Stimulated activated CD8-positive, alpha-beta memory T cell treated with anti-CD3 and anti-CD28 coated beads, Interleukin-15, amount 100 ng/mL, for 4 hours (primary cell): ENCODE measurements at places on chromosomes 11 and 22.

- no peak for DNase-seq
Observed at GRCh38 chr11:12179531-12179930, 69.1 kb downstream of the MICAL2 start.

- no peak for DNase-seq
Observed at GRCh38 chr11:31656051-31656450, 146.5 kb downstream of the ELP4 start.

- DNase-seq: no peak
Observed at GRCh38 chr11:132154781-132155180, 784.4 kb downstream of the NTM start.

DNA sequence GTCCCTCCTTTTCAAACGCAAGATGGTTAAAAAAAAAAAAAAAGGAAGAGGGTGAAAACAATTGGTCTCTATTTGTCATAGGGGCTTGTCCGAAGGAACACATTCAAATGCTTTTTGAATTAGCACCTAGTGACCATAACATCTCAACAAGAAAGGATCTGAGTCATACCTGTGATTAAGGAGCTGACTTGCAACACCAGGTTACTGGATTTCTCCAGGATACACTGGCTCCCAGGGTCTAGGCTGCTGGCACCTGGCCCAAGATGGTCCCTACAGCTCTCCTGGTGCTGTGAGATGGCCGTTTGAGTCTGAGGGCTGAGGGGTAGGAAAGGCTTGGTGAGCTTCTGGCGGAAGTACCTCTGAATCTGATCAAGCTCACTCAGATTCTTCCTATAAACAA lies 28.4 kb upstream of the UCP3 start:
- no peak for DNase-seq

DNA sequence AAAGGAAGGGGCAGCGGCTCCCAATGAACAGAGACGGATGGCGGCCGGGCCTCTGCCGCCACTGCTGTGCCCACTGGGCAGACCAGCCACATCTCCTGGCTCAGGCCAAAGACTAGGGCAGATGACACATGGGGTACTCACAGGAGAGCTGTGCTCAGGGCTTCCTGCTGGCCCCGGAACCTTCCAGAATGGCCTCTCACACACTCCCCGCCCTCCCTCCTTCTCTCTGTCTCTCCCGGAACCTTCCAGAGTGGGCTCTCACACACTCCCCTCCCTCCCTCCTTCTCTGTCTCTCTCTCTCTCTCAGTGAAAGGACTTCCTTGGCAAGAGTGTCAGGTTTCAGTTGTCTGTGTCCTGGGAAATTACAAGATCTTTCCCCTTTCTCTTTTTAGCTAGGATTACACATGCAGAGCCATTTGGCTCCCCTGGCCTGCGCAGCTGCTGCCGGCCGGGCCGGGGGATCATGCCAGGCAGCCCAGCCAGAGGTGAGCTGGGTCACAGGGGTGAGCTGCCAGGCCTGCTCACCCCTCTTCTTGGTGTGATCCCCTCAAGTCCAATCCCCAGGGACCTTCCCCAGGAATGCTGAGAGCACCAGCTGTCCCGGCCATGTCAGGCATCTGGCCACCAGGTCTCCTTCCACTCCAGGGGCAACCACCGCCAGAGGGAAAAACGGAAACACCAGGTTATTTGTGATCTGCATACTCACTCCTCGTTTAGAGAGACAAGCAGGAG lies 45.3 kb upstream of the ADA2 start:
- no peak for DNase-seq

DNA sequence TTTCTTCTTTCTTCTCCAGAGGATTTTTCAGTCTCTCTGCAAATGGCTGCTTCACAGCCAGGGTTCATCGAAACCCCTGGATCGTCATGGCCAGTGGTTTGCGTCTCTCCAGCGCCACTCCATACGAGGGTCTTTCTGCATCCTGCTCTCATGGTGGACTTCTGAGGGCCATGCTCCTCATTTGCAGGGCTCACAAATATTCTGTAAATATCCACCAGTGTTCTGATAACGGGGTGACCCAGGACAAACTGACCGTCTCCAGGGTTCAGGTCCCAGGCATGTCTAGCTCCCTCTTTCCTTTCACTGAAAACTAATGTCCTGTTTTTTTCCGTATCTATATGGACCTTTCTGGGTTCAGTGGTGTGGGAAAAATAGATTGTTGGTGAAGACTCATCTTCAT lies 15.7 kb upstream of the VPREB1 start:
- DNase-seq: no peak

GRCh38 chr11:69496631-69497220 lies 15.3 kb downstream of the LINC01488 start:
- no peak for DNase-seq

DNA sequence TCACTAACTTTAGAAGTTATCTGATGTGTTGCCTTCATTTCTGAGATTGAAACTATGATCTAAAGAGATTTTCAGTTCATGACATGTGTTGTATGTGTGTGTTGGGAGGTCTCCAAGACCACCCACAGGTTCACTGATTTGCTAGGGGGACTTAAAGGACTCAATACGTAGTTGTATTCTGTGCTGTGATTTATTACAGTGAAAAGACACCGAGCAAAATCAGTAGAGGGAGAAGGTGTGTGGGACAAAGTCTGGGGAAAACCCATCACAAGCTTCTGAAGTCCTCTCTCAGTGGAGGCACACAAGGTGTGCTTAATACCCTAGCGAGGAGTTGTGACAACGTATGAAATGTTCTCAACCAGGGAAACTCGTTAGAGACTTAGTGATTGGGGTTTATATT lies 35.6 kb downstream of the RNF169 start:
- DNase-seq: no peak

DNA sequence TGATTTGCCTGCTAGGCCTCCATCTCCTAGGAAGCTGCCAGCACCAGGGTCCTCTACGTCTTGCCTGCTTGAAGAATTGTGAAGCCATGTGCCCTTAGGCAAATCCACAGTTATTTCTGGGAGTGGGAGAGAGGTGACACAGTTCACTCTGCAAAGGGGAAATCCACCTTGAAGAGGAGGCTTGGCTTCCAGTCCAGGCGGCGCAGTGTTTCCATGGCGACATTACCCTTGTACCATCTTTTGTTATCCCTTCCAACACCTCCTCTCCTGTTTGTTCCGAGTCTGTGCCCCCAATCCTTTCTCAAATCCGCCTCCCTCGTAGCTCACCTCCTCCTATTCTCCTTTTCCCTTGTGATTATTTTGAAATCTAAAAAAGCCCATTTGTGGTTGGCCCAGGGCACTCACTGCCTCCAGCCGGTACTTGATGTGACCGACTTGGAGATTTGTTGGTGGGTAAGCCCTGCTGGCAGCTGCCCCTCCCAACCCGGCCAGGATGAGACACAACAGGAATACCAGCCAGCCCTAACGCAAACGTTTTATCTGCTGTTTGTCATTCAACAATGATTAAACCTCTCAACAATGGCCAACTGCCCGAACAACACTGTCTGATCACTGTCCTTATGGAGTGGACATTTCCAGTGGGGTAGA lies 18.4 kb downstream of the SYT13 start:
- DNase-seq: no peak

GRCh38 chr11:8342821-8343681 lies 79.4 kb upstream of the LMO1 start:
- DNase-seq: no peak

GRCh38 chr11:126079621-126080124 lies 17.0 kb upstream of the CDON start:
- no peak for DNase-seq

DNA sequence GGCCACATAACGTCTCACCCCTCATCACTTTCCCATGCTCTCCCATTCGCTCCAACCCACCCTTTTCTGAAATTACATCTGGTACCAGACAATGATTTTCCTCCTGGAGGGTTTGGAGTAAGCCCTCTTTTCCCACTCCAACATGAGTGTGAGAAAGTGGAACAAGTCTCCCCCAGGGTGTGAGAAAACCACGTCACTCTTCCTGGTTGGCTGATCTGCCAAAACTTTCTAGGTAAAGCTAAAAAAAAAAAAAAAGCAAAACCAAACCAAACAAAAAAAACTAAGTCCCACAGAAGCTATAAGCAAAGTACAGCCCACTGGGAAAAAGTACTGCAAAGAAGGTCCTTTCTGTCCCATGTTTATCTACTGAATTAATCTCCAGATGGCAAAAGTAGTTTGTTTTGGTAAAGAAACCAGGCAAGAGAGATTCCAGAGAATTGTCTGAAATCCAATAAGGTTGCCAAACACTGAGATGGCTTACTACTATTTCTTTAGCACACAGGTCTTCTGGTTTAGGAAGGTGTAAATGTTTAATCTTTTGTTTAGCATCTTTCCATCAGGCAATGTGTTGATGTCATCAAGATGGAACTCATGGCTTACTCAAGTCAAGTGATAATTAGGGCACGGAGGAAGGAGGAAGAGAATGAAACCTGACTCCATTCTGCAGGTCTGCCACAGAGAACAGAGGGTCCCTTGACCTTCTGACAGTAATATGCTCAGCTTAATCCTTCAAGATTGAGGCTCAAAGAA lies 395.6 kb downstream of the LARGE1 start:
- no peak for DNase-seq

DNA sequence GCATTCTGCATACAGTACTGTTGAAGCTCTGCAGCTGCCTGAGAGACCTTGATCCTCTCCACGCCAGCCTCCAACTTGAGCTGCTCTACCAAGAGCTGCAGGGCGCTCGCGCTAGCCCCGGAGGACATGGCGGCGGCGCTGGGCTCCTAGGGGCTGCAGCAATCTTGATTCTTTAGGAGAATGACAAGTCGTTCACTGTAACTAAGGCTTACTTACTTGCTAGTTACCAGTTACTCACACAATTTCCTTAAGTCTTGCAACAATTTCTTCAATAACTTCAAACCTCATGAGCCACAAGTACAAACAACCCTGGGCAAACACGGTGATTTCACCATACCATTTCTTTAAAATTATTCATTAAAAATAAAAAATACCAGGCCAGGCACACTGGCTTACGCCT lies 21.9 kb downstream of the SBF2 start:
- DNase-seq: no peak

DNA sequence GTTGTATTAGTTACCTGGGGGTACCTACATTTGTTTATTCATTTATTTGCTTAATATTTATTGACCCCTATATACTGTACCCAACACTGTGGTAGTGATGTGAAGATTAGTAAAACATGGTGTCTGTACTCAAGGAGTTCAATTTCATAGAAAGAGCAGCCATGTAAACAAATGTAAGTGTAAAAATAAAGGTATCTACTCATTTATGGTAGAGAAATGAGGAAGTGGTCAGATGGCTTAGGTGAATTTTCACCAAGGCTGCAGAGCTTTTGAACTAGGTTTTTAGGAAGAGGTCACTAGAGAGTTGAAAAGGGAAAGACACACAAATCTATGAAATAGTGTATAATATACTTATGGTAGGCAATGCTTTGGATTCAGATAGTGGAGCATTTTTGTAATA lies 11.1 kb downstream of the CTR9 start:
- no peak for DNase-seq

GRCh38 chr11:11732116-11732515 lies 109.7 kb upstream of the USP47 start:
- DNase-seq: no peak

DNA sequence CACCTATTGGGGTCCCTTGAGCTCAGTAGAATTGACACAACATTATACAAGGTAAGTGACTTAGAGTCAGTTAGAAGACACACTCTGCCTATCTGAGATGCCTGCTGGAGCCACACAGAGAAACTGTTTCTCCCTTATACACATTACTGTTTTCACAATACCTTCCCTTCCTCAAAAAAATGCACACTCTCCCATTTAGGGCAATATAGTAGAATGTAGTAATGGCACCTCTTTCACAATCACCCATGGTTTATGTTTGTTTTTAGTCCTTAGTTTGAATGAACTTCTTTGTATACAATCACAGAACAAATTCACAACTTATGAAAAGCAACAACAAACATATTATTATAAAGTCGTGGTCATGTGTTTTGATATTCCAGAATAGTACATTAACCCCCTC lies 14.3 kb downstream of the OR52H1 start:
- no peak for DNase-seq

GRCh38 chr11:10407749-10408685 lies 47.0 kb upstream of the AMPD3 start:
- no peak for DNase-seq

GRCh38 chr11:44592125-44592940 lies 26.9 kb downstream of the CD82 start:
- DNase-seq: no peak

DNA sequence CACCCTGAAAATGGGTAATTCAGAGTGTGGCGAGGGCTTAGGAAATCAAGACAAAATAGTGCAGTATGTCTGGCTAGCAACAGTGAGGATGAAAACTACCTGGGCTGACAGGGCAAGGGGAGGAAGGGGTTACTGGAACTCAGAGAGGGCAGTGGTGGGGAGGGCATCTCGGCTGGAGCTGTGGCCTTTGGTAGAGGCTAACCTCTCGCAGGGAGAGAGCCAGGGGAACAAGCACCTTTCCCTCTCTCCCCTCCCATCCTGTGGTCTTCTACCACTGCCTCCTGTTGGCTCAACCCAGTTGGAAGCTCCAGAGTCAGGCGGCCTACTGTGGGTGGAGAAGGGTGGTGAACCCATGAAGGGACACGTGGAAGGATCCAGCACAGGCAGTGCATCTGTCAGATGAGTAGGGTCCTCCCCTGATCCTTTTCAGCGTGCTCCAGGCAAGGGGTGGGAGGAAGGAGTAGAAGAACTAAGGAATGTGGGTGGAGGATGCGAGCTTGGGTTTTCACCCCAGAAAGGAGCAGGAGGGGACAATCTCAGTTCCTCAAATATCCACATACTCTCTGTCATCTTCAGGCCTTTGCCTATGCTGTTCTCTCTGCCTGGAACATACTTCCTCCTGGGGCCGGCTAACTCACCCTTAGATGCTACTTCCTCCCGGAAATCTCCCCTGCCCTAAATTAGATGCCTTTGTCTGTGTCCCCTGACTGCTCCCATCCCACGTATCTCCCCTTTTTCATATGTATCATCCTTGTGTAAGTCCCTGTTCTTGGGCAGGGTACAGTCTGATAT lies 6.2 kb upstream of the KCNE3 start:
- no peak for DNase-seq

- DNase-seq: no peak
Observed at GRCh38 chr11:114121804-114122504, 62.4 kb downstream of the ZBTB16 start.

- DNase-seq: no peak
Observed at GRCh38 chr11:108122166-108122628, 830 bp downstream of the ACAT1 start.

- DNase-seq: no peak
Observed at GRCh38 chr11:45538363-45538762, 127.1 kb downstream of the CHST1 start.

- no peak for DNase-seq
Observed at GRCh38 chr11:121008551-121008950, 15.4 kb upstream of the TBCEL start.

GRCh38 chr22:19117111-19117512 lies 5.1 kb downstream of the DGCR2 start:
- no peak for DNase-seq

GRCh38 chr11:14774721-14775120 lies 117.3 kb downstream of the CYP2R1 start:
- no peak for DNase-seq

- no peak for DNase-seq
Observed at GRCh38 chr11:114984611-114985163, 306.4 kb downstream of the NXPE2 start.

- no peak for DNase-seq
Observed at GRCh38 chr11:11416502-11416901, 63.5 kb upstream of the CSNK2A3 start.

- DNase-seq: no peak
Observed at GRCh38 chr11:70040452-70040851, 37.7 kb upstream of the ANO1 start.

GRCh38 chr11:94635072-94635471 lies 67.9 kb downstream of the PIWIL4 start:
- no peak for DNase-seq
